ENCODE measurements at places on chromosomes 11 and 22.

GRCh38 chr11:34382532-34383276 lies 24.9 kb upstream of the ABTB2 start:
- no peak for DNase-seq

- peak; percentile 43 for DNase-seq
Observed at GRCh38 chr22:20783844-20784723, 10.2 kb downstream of the SERPIND1 start.

DNA sequence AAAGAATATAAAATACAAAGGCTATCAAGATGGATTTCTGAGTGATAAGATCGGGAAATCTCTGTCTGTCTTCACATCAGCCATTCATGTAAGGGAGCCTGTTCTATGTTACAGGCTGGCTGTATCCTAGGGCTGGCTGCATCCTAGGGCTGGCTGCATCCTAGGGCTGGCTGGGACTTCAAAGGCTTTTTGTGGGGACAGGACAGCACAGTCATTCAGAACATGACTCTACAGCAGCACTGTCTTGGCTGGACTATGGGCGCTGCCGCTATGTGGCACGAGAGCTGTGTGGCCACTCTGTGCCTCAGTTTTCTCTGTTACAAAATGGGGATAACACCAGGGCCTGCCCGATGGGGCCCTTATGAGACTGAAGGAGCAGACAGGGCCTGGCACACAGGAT lies 10.2 kb downstream of the ADAMTS8 start:
- DNase-seq: no peak

GRCh38 chr11:123054301-123055065 lies 7.5 kb downstream of the HSPA8 start:
- DNase-seq: peak; percentile 68

GRCh38 chr11:16863389-16863788 lies 124.9 kb downstream of the C11orf58 start:
- DNase-seq: no peak

DNA sequence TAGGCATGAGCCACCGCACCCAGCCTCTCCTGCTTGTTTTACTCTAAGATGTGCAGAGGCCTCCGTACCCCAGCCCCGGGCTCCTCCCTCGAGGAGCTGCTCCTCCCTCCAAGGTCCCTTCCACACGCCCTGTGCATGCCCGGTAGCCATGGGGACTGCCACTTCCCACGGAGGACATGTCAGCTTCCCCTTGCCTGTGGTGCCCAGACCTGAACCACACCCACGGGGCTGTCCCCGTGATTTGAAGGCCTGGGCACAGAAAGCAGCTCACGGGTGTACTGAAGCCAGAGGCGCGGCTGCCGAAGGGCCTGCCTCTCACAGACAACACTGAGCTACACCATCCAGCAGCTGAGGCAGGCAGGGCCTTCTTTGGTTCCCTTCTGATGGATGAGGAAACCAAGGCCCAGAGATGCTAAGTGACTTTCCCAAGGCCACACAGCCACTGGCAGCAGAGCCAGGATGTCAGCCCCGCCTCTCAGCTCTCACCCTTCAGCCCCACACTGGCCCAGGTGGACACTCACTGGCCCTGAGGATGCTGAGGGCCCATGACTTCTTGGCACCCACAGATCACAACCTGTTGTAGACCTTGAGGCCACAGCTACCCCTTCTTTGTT lies 7.3 kb downstream of the INS start:
- DNase-seq: no peak

- no peak for DNase-seq
Observed at GRCh38 chr11:97738751-97739150, 1282.0 kb upstream of the CNTN5 start.

DNA sequence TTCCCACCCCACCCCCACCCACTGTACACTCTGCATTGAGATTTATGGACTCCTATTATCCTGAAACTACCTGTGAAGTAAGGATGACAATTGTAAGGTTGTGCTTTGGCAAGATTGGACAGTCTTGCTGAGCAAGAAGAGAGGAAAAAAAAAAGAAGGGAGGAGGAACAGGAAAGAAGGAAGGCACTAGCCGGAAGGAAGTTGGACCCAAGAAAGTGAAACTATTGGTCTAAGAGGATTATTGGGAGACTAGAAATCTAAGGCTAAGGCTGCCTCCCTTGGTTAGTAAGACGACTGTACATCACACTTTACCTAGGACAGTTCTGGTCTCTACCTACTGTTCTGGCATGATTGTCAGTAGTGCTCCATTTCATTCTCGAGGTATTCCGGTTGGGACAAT lies 12.1 kb upstream of the TRIM44 start:
- DNase-seq: no peak

DNA sequence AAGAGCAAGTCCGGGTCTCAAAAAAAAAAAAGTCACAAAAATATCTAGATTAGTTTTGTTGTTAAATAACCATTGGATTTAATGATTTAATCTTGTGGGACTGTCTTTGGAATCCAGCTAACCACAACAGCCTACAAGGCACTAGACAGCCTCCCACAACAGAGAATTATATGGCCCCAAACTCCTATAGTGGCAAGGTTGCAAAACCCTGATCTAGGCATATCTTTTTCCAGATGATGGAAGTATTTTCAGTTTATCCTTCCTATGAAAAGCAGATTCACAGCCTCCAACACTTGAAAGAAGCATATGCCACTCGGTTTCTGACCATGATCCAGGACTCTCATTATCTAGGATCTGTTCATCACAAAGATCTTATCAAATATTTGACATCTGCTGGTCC lies 5.4 kb upstream of the C11orf87 start:
- DNase-seq: no peak

- DNase-seq: no peak
Observed at GRCh38 chr11:126704096-126704495, 296.5 kb downstream of the KIRREL3 start.

DNA sequence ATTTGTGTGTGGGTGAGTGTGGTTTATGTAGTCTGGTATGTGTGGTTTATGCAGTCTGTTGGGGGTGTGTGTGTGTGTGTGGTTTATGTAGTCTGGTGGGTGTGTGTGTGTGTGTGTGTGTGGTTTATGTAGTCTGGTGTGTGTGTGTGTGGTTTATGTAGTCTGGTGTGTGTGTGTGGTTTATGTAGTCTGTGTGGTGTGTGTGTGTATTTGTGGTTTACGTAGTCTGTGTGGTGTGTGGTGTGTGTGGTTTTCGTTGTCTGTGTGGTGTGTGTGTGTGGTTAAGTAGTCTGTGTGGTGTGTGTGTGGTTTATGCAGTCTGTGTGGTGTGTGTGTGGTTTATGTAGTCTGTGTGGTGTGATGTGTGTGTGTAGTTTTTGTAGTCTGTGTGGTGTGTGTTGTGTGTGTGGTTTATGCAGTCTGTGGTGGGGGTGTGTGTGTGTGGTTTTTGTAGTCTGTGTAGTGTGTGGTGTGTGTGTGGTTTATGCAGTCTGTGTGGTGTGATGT lies 26.2 kb upstream of the PARVG start:
- no peak for DNase-seq

DNA sequence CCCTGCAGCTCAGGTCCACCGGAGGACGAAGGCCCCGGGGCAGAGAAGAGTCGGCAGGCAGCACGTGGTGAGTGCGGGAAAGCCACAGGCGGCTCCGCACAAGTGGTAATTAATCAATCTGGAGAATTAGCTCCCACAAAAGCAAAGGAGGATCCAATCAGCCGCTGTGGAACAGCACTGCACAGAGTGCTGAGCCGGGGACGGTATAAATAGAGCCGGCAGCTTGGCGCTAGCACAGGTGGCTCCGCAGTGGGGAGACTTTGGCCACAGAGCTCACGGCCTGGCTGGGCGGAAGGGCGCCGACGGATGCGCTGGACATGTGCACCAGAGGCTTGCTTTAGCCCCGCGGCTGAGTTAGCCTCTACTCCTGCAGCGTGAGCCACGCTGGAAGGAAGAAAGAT lies 48.9 kb downstream of the IGSF9B start:
- no peak for DNase-seq

DNA sequence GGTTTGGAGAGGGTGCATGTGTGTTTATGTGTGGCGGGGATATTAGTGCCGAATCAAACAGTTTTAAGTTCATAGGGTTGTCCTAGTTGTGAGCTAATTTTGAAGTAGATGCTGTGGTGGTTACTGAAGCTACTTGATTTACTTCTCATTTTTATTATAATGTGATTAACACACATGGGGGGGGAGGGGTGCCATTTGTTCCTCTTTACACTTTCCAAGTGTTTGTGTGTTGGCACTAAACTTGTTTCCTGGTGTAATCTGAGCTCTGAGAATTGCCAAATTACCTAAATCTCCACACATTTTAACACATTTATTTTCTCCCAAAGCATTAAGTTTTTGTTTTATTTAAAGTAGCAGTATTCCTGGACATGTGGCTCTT lies 60.1 kb downstream of the ZNRF3 start:
- no peak for DNase-seq

DNA sequence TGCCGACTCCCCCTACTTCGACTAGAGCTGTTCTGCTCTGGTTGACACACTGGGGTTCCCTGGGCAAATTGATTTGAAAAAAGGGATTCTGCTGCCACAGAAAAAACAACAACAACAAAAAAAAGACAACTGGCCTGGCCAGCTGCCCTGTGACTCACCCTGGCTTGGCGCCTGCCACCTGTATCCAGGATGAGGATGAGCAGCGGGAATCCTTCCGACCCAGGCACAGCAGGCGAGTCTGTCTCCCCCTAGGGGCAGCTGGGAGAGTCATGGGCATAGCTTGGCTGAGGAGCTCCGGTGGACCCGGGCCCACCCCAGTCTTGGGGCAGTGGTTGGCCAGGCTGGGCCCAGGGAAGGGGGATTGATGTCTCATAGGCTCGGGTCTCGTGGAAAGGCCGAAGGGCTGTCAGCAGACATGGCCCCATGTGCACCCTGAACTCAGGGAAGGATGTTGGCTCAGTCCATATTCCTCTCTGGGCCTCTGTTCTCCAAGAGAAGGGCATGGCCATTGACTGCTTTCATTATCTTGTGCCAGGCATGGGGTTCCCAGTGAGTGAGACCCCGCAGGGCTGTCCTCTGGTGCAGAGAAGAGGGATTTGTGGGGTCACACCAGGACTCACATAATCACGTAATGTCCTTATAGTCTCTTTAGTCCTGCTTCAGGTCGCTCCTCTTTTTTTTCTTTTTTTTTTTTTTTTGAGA lies 10.4 kb upstream of the SUN2 start:
- DNase-seq: peak; percentile 78

DNA sequence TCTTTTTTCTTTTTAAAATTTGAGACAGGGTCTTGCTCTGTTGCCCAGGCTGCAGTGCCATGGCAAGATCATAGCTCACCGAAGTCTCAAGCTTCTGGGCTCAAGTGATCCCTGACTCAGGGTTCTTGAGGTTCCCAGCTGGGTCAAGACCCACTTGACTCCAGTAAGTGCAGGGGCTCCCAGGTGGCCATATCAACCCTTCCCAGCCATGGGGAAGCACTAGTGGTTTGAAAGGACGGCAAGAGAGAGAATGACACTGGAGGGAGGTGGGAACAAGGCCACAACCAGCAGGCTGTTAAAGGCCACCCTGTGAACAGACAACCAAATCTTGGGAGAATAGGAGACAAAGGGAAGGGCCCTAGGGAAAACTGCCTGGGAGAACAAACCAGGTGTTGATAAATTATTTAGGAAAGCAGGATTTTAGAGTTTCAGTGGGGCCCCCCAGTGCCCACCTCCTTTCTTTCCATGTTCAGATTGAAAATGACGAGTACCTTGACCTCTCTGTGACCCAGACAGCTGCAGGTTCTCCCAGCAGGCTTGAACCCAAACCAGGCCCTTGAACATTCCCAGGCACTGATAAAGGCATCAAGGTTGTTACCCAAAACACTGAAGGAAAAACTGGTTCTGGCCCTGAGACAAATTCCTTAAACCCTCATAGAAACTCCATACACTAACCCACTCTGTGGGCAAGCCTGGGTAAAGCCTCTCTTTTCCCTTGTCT lies 28.8 kb downstream of the KLHL22 start:
- no peak for DNase-seq

DNA sequence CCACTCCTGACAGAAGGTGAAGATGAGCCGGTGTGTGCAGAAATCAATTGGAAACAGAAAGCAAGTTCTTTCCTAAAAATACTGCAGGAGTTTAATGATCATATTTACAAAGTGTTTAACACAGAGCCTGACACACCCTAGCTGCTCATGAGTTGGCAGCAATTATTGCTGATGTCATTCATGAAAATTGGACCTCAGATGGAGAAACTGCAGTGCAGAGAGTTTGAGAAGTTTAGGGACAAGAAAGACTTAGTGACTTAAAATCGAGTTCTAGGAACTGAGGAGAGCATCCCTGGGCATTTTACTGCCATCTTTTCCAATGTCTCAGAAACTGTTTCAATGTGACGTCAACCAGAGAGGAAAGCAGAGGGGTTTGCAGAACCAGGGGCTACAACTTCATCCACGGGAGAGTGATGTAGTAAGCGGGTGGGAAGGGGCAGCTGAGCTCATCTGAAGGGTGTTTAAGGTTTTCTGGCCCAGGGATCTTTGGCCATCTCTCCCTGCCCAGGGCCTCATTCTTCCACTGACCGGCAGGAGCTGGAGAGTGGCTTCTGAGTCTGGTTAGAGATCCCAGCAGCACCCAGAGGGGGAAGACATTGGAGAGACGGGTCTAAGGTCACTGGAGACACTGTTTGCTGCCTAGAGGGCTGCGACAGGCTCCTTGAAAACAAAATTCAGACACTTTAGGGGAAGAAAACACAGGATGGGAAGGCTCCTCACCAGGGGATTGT lies 21.1 kb upstream of the IGLL5 start:
- no peak for DNase-seq

DNA sequence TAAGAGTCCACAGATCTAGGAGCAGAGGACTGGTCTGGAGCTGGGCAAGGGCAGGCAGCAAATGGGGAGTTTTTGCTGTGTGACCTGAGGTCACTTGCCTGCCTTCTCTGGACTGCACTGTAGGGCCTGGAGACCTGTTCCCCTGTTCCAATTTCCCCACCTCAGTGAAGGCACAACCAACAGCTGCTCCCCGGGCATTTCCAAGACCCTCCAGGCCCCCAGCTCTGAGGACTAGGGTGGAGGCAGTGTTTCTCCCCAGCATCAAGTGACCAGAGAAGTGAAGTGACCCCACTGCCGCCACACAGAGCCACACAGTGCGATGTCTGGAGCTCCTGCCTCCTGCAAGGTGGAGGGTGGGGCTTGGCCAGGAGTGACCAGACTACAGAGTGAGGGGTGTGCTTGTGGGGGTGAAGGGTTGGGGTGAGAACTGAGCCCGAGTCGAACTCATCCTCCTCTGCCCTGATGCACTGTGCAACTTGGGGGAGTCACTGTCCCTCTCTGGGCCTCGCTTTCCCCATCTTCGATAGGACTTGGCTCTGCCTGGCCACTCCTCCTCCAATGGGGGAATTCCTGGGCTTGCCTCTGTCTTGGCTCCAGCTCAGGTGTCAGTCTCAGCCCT lies 21.6 kb downstream of the P2RY2 start:
- DNase-seq: no peak

- DNase-seq: no peak
Observed at GRCh38 chr22:48819232-48819631, 1008.4 kb downstream of the BRD1 start.

GRCh38 chr22:25420471-25420924 lies 144.0 kb upstream of the GRK3 start:
- no peak for DNase-seq

All from HFFc6 (cell line).